ENCODE measurements at places on chromosomes 11 and 22.

DNA sequence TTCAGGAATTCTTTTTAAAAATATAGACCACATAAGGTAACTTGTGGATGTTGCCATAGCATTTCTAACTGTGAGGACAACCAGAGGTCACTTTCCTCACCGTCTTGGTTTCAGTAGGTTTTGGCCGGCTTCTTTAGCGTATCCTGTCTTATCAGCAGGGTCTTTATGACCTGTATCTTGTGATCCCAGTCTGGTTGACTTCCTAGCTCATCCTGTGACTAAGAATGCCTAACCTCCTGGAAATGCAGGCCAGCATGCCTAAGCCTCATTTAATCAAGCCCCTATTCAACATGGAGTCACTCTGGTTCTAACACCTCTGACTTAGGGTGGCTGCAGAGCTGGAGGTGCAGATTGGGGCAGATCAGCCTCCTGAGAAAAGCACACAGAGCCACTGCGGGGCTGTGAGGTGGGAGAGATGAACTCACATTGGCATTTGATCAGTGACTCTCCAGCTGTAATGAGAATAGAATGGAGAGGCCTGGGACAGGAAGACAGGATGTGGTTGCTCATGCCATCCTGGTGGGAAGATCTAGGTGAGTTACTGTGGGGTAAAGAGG is 41.1 kb upstream of the TOP3B start:
- no peak for DNase-seq

DNA sequence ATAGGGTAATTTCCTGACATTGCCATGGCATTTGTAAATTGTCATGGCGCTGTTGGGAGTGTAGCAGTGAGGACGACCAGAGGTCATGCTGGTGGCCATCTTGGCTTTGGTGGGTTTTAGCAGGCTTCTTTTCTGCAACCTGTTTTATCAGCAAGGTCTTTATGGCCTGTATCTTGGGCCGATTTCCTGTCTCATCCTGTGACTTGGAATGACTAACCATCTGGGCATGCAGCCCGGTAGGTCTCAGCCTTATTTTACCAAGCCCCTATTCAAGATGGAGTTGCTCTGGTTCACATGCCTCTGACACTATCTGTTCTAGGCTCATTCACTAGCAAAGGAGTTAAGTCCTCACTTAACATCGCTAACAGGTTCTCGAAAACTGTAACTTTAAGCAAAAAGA is 1374.2 kb downstream of the FAM181B start:
- DNase-seq, result no peak

- DNase-seq, result no peak
These were observed 38.0 kb upstream of the AMOTL1 start for GRCh38 chr11:94730153-94730552.

DNA sequence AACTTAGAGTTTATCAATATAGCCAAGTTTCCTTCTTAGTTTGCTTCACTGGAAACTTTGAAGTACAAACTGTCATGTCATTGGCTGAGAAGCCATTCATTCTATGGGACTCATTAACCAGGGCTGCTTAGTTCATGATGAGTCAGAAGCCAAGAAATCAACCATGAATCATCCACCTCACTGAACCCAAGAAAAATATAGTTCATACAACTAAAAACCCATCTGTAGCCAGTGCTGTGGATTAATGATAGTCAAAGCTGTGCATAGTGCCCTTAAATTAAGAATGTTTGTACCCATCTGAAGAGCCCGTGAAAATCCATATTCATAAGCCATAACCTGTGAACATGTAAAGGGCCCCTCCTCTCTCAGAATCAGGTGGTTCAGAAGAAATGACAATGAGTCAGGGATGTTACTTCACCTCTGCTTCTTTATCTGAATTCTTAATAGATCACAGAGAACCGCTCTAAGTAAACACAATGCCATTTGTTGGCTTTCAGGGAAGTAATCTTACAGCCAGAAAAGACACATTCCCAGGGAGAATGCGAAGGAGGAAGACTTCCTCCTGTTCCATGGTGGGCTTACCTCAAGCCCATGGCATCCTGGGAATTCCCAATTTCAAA is 25.4 kb downstream of the MMP20 start:
- DNase-seq, result no peak

- DNase-seq, result no peak
These were observed 257.0 kb upstream of the C11orf87 start for GRCh38 chr11:109165035-109165434.

DNA sequence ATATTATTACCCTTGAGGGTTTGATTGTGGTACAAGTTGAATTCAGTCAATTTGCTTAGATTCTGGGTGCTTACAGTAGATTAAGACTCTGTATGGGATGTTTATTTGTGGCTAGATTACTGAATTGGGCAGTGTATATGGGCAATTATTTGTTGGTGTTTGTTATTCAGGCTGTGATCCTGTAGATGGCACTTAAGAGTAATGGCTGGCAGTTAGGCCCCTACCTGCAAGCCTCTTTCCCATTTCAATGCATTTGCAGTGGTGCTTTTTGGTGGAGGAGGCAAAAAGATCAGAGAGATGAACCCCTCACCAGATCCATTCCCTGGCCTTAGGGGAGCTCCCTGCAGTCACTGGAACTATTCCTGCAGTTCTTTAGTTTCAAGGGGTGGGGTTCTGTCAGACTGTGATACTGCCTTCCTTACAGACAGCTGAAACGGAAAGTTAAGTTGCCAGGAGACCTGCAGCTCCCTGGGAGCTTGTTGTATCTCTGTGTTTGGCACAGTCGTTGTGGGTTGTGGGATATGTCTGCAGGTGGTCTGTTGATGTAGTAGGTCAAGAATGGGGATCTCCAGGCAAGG is 199.5 kb downstream of the AASDHPPT start:
- no peak for DNase-seq

- no peak for DNase-seq
These were observed 527.9 kb upstream of the B3GAT1 start for GRCh38 chr11:134939905-134940304.

DNA sequence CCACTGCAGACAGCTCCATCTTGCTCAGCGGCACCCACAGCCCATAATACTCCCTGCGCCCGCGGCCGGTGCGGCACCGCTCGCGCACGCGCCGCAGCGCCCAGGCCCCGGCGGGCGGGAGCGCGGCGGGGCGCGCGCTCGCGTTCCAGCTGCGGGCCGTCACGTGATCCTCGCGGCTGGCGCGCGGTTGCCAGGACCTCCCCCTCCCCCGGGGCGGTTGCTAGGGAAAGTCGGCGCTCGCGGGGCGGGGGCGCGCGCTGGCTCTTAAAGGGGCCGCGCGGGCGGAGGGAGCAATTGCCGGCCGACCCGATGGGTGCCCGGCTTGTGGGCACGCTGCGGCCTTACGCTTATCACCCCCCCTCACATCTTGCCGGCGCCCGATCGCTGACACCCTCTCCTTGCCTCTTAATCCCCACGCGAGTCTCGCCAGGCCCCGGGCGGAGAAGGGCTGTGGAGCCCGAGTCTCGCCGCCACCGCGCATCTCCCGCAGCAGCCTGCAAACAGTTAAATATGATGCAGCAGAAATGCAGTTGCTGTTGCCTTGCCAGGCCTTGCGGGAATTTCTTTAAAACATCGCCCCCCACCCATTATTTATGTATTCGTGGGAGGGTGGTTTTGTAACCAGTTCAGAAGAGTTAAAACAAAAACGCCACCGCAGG is at the start of gene CBX6:
CBX6 (minus strand) TSS at position 45 of the 659 bp plus-strand sequence; CDS start at position 19, 26 bp downstream.
- DNase-seq, result peak; percentile 94

DNA sequence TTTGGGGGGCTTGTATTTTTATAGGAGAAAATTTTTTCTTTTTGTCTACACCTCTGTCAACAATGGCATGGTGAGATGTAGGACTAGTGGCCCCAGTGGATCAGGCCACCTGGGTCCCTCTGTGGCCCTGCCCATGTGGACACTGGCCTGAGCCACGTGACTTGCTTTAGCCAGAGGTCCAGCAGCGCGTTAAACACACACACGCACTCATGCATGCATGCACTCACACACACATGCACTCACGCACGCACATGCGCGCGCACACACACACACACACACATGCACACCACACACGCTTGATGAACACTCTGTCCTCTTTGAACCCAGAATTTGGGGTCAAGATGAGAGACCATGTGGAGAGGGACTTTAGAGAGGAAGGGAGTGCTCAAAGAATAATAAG is 59.4 kb upstream of the NUP50 start:
- DNase-seq, result no peak

GRCh38 chr11:88406876-88407275 is 69.3 kb upstream of the CTSC start:
- DNase-seq, result no peak

- DNase-seq, result no peak
These were observed 360.0 kb upstream of the DDI1 start for GRCh38 chr11:103676413-103676812.

GRCh38 chr22:46678003-46678657 is 57.9 kb downstream of the GRAMD4 start:
- no peak for DNase-seq

DNA sequence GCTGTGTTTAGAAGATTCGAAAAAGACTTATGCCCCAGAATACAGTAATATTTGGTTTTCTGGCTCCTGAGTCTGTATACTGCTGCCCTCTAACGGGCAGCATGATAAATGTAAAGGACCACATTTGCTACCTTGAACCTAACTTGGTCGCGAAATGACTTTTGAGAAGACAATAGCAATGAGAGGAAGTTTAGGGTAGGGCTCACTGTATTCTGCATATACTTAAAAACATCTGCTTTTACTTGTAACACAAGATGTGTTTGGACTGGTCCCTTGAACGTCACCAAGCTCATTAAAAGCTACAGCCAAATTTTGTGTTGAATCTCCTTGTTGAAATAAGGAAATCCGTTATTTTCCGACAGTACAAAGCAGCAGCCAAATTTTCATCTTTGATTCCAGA is 309.1 kb downstream of the SWAP70 start:
- DNase-seq, result no peak

DNA sequence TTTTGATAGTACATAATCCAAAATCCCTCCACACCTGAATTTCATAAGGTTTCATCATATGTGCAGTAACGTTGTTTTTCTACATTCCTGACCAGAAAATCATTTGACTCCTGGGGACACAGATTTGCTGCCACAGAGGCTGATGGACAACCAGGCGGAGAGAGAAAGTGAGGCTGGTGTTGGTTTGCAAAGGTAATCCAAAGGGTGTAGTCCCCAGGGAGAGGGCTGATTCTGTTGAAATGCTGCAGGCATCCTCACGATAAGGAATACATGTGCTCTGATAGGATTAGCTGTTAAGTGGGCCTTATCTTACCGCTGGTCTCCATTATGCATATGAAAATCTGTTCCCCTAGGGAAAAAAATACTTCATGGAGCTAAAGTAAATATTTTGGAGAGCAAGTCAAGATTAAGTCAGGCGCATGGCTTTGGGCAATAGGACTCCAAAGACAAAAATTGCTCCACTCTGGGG is 8.1 kb downstream of the APOL6 start:
- DNase-seq, result no peak

GRCh38 chr11:64498136-64498535 is 92.9 kb upstream of the SLC22A12 start:
- DNase-seq, result no peak

Data from stimulated activated CD8-positive, alpha-beta memory T cell treated with anti-CD3 and anti-CD28 coated beads, Interleukin-7, amount 100 ng/mL, for 4 hours (primary cell).